H9 (cell line): ENCODE measurements at places on chromosomes 3 and 15. TPM values are rescaled to one million over a fixed set of nuclear protein-coding genes. Genes with fewer than 3 reads are reported as not detected.

GRCh38 chr15:73240866-73241499 is 127.8 kb downstream of the HCN4 start:
- no peak overlapping the region for H3K4me3 ChIP-seq
- H3K36me3 ChIP-seq = no peaks in the 10 kb centered on the region
- no peaks in the 10 kb centered on the region for H3K27me3 ChIP-seq

DNA sequence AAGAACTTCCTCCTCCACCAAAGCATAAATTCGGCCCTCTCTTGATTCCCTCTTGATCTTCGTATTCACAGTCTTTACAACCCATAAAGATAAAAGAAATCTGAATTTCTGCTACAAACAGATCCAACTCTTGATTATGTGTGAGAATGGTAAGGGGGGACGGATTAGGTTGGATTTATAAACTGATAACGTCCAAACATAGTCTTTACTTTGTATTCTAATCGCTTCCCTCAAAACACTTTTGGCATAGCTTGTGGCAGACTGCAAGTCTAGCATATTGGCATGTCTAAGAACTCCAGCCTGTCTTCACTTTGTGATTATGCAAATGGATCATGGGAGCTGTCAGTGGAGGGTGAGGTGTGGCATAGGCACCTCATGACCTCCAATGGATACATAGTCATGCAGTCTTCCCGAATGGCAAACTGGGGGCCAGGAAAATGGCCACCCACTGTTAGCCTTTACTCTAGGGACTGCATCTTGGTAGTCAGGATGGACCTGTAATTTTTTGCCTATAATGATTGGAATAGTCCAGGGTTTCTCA is 24.3 kb upstream of the GPR171 start:
- peaks cover 7% of the 10 kb centered on the region; the same call in 1 of the 2 replicates for H3K4me1 ChIP-seq
- H3K4me3 ChIP-seq = no peak overlapping the region
- no peak for DNase-seq
- H3K27ac ChIP-seq = no peak overlapping the region
- H3K36me3 ChIP-seq = peaks cover 10% of the 10 kb centered on the region
- no peaks in the 10 kb centered on the region for H3K27me3 ChIP-seq

Gene CMTM8
- total RNA-seq = 4.0 TPM in 2 replicates

DNA sequence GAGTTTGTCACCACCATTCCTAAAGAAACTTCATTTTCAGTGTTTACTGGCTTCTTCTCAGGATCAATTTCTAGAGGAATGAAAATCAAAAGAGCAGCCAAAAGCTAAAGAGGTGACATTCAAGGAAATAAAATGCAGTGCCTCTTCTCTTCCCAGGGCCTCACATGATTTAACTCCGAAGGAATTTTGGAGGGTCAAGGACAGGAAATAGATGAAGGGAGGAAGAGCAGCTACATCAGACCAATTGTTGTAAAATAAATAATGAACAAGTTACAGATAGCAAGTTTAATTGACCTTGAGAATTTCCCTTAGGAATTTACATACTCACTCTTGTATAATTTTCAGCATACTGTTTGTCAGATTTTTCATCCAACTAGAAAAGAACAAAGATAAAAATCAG is 78.1 kb downstream of the LRRFIP2 start:
- H3K27ac ChIP-seq = no peak overlapping the region
- no peaks in the 10 kb centered on the region for H3K4me1 ChIP-seq
- no peaks in the 10 kb centered on the region for H3K27me3 ChIP-seq
- peaks cover 6% of the 10 kb centered on the region for H3K36me3 ChIP-seq
- no peak for DNase-seq

- H3K27me3 ChIP-seq = no peaks in the 10 kb centered on the region
- no peaks in the 10 kb centered on the region for H3K36me3 ChIP-seq
- no peak for DNase-seq
- H3K4me3 ChIP-seq = no peak overlapping the region
These were observed 1121.2 kb downstream of the SI start for GRCh38 chr3:163957072-163957471.

Gene IGSF10
- total RNA-seq = 0.13 and 0.20 TPM in 2 replicates

DNA sequence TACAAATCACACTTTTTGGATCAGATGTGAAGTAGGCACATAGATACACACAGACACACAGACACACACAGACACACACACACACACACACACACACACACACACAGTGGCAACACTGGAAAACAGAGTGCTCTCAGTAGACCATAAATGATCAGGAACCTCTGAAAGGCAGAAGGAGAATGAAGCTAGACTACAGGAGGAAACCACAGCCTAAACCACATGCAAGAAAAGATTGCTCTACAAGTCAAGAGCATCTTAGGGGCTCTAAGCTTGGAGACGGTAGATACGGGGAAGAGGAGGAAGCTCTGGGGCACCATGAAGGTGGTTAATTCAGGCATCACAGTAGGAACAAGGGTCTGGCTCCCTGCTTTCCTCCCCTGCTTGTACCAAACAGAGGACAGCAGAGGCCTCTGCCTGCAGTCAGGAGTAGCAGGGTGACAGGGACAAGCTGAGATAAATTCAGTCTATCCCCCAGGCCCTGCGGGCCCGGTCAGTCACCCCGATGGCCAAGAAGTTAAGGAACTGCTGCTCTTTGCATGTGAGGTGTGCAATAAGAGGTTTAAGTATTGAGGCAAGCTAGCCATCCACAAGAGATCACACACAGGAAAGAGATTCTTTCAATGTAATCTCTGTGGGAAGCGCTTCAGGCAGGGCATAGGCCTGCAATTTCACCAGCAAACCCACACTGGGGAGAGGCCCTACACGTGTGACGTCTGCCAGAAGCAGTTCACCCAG is 23.5 kb upstream of the ARPIN start:
- H3K27me3 ChIP-seq = no peaks in the 10 kb centered on the region
- no peaks in the 10 kb centered on the region for H3K36me3 ChIP-seq
- H3K27ac ChIP-seq = no peak overlapping the region
- H3K4me3 ChIP-seq = no peak overlapping the region
- no peak for DNase-seq
